T-helper 2 cell treated with Interferon-gamma antibody and Interleukin-4, amounts not matched to agents 100 ng/mL and 5 ng/mL, for 36 hours (primary cell): ENCODE measurements at places on chromosomes 1 and 21. TPM values are rescaled to one million over a fixed set of nuclear protein-coding genes. Genes with fewer than 3 reads are reported as not detected.

PCP4L1 gene
- not detected in 2 replicates for total RNA-seq

FAM177B gene
- total RNA-seq: not detected in 2 replicates

ADIPOR1 gene
- total RNA-seq: 65.3 and 68.3 TPM in 2 replicates

PSEN2 gene
- 7.8 and 9.8 TPM in 2 replicates for total RNA-seq

CFAP74 gene
- not detected in 2 replicates for total RNA-seq

PDC gene
- not detected in 2 replicates for total RNA-seq

TFF2 gene
- not detected in 2 replicates for total RNA-seq
